ENCODE measurements at places on chromosomes 6 and 20.

GRCh38 chr6:36663504-36664446 is 14.7 kb upstream of the CDKN1A start:
- DNase-seq: no peak

DNA sequence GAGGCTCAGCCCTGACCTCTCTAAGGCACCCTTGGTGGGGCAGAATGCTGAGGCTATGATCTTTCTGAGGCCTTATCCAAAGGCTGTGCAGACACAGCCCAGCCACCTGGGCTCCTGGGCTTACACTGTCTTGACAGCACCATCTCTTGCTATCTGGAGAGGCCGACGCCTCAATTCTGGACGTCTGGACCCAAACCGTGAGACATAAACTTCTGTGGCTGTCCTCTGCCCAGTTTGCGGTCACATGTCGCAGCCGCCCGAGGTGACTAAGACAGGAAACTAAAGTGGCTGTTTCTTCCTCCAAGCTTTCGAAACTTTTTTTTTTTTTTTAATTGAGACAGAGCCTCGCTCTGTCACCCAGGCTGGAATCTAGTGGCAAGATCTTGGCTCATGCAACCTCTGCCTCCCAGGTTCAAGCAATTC is 49.3 kb downstream of the PRR18 start:
- DNase-seq: no peak

GRCh38 chr6:3259491-3259958 is 778 bp downstream of the PSMG4 start:
- DNase-seq: no peak

GRCh38 chr6:150830439-150831165 is 34.9 kb upstream of the MTHFD1L start:
- DNase-seq: no peak

- no peak for DNase-seq
These were observed 161.2 kb downstream of the VEGFA start for GRCh38 chr6:43931201-43931600.

DNA sequence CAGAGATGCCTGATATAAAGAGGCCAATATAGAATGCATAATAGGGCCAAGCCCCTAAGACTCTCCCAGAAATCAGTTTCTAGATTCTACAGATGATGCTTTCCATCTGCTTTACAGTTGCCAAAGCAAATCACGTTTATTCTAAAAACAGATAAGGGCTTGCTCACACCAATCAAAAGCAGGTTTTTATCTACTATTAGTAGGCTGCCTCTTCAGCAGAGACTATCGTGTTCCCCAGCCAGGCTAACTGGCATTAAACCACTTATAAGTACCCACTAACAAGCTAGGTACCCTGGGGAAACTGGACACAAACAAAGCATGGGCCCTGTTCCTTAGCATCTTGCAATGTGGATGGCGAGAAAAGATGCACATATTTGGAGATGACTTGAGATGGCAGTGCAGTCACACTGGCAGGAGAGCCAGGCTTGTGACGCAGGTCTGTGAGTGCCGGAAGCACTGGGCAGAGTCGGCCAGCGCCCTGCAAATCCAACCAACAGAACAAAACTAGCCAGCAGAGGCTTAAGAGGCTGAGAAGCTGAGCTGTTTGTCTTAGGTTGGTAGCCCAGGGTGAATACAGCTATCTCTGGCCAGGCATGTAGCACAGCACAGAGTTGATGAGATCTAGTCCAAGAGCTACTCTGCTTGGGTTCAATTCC is 73.4 kb downstream of the GFOD1 start:
- peak; percentile 54 for DNase-seq

DNA sequence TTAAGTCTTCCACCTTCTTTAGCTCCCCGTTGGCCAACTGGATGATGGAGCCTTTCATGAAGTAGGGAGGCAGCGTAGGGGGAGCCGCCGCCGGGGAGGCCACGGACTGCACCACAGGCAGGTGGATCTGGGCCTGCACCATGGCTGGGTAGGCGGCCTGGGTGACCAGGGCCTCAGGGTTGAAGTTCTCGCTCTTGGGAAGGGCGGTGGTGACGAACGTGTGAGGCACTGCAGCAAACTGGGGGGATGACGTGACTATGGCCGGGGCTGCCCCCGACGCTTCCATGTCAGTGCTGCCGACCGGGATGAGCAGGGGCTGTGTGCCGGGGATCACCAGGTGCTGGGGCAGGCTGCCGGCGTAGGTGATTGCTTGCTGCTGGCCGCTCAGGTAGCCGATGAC is 88.1 kb downstream of the GMPR start:
- no peak for DNase-seq

DNA sequence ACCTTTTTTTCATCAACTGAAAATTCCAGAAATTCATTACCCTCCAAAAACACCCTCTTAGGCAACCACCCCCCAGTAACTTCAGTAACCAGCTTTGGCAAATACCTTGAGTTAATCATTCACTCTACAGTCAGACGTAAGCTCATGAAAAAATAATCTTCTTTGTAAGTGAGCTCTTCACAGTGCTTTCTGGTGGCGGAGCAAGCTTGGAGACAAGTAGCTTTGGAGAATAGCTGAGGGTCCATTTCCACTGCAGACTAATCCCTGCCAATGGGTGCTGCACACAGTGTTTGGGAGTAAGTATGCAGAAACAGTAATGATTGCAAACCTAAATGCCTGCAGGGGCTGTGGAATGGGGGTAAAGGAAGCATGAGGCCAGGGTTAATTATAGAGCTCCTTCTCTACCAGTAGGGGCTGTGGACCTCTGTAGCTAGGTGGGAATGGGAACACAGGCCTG is 56.8 kb upstream of the HINT3 start:
- no peak for DNase-seq

GRCh38 chr6:15715851-15716250 is 53.0 kb upstream of the DTNBP1 start:
- no peak for DNase-seq

DNA sequence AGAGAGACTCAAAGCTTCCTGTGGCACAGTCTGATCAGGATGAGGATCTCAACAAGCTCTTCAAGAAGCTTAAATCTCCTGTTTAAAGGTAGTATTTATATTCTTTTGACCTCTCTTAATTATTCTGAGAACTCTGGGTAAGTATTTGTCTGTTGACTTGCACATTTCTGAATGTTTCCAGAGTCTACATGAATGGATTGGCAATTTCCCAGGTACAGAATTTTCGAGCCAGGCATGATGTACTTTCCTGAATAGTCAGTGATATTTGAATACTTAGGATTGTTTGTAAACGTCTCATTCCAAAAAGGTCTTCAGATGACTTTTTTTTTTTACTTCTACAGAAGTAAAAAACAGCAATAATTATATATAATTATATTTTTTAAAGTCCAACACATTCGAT is 293.4 kb downstream of the TBC1D32 start:
- no peak for DNase-seq

DNA sequence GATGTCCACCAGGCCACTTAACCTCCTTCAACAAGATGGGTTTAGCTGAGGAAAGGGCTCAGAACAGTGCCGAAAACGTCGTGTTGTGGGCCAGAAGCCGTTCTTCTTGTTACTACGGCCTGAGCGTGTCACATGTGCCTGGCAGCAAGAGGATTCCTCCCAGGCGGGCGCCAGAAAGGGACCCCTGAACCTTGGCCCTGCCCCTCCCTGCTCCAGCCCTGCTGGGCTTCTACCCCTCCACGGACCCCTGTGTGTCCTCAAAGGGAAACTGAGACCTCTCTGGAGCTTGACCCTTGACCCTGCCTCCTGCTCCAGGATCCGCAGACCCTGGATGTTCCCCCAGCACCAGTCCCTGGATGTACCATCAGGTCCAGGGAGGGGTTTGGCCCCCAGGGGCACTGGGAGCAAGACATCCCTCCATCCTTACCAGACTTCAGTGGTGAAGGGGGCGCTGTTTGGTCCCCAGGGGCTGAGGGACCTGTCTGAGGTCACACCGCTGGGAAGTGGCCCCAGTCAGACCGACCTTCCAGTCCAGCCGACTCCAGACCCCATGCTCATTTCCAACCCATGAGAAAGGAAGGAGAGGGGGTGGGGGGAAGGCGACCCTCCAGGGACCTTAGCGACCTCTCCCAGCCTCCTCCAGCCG is 10.1 kb downstream of the HRH3 start:
- DNase-seq: no peak

DNA sequence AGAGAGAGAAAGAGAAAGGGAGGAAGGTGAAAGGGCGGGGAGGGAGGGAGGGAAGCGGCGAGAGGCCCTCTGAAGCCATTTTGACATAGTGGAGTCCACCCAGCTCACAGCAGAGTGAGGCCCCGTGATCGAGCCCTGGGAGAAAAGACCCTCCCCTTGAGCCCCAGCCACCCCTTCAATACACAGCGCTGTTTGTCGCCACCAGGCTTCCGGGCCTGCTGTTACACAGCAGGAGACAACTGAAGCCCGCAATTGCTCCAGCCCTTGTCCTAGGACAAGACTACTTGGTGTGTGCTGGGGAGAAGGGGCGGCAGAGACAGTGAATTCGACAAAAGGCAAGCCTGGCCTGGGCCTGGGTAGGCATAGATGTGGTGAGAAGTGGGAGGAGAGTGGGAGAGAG is 67.3 kb downstream of the PRR18 start:
- no peak for DNase-seq

DNA sequence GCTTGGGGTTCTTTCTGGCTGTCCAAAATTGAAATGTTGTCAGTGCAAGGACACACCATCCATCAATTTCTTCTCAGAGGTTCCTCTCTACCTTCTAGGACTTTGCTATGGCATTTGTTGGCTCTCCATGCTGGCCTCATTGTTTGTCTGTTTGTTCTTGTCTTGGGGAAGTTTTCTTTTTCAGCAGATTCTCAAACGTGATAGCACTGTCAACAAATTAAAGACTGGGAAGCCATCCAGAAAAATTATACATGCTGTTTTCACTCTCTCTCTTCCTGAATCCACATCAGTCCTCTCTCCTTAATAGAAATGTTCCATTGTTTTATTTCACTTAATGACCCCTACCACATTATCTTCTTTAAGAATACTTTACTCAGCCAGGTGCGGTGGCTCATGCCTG is 130.4 kb downstream of the PCSK2 start:
- DNase-seq: no peak

DNA sequence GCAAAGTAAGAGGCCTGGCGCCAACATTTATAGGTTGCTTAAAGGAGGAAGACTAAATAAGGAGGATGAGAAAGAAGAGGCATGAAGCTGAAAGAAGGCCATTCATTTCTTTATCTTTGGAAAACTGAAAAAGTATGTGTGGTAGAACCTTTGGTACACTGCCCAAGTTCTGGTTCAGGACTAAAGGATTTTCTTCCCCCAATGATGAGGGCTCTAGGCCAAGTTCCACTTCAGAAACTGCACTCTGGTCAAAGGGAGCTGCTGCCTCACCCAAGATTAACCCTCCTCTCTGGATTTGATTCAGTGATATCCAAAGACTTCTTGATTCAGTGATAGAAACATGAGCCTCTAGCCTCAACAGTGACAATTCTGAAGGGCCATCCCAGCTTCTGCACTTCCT is 5.0 kb upstream of the KPNA5 start:
- no peak for DNase-seq

DNA sequence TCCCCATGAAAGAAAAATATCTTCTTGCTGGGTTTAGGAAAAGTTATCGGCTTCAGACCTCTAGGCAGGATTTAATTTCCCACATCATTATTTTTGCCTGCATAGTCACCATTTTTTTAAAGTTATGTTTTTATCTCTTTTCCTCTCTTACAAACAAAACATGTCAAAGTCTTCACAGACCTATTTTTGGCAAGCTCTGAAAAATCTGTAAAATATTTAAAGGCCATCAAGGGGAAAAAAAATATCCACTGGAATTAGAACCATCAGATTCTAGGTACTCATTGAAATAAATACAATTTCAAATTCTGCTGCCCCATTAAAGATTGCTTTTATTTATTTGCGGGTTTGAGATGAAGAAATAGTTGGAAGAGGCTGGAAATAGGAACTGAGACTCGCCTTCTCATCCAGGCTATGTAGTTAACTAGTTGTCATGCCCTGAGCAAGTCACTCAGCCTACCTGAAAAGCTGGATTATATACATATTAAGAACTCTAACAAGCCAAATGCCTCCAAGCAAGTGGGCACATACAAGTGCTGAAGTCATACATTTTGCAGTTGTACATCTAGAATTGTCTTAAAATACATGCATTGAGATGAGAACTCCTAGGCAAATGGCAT is 101.7 kb upstream of the SASH1 start:
- no peak for DNase-seq
